ENCODE measurements at places on chromosomes 4 and X. TPM values are rescaled to one million over a fixed set of nuclear protein-coding genes. Genes with fewer than 3 reads are reported as not detected.

Gene TMEM164
- 9.4 TPM for polyA plus RNA-seq

Gene PHOX2B
- not detected for polyA plus RNA-seq

Gene LUZP4
- not detected for polyA plus RNA-seq

Gene RAB40AL
- polyA plus RNA-seq, result 0.45 TPM

- H3K36me3 ChIP-seq, result no peaks in the 10 kb centered on the region
- DNase-seq, result no peak
- H3K4me3 ChIP-seq, result no peak overlapping the region
- H3K27me3 ChIP-seq, result no peaks in the 10 kb centered on the region
- no peak overlapping the region for H3K27ac ChIP-seq
Measured at GRCh38 chr4:1674682-1675081, 9.4 kb downstream of the FAM53A start.

DNA sequence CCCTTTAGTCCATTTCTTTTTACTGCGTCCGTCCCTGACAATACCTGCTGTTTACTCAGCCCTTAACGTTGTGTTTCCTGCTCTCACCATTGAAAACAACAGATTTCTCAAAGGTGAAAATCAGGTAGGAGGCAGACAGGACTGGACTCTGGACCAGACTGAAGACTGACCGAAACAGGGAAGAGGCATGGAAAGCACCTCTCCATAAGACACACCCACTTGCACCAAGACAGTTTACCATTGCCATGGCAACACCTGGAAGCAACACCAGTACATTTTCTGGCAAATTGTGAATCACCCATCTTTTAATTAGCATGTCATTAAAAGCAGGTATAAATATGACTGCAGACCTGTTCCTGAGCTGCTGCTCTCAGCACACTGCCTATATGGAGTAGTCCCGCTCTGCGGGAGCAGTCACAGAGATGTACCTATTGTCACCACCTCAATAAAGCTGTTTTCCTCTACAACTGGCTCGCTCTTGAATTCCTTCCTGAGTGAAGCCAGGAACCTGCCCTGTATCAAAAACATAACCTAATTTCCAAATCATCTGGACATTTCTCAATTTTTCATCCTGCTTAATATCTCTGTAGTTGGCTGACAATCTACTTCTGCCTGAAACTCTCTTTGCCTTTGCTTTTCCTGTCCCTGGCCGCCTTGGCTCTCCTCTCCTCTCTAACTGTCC is 117.0 kb downstream of the RNF150 start:
- no peaks in the 10 kb centered on the region for H3K27me3 ChIP-seq

DNA sequence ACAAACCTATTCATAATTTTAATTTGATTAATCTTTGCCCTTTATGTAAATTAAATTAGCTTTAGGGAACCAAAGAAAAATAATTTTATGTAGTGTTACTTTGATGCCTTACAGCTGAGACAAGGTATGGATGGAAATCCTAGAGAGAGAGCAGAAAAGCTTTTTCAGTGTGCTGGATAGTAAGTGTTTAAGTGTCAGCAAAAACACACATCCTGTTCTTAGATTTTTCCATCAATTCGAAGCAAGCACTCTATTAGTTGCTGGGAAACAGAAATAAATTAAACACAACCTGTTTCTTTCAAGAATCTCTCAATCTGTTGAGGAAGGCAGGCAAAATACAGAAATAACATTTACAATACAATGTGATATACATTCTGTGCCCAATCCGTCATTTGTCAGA is 327.8 kb downstream of the GALNTL6 start:
- no peak for DNase-seq
- H3K4me1 ChIP-seq, result no peaks in the 10 kb centered on the region
- H3K27ac ChIP-seq, result no peak overlapping the region
- H3K36me3 ChIP-seq, result no peaks in the 10 kb centered on the region
- no peak overlapping the region for H3K4me3 ChIP-seq

DNA sequence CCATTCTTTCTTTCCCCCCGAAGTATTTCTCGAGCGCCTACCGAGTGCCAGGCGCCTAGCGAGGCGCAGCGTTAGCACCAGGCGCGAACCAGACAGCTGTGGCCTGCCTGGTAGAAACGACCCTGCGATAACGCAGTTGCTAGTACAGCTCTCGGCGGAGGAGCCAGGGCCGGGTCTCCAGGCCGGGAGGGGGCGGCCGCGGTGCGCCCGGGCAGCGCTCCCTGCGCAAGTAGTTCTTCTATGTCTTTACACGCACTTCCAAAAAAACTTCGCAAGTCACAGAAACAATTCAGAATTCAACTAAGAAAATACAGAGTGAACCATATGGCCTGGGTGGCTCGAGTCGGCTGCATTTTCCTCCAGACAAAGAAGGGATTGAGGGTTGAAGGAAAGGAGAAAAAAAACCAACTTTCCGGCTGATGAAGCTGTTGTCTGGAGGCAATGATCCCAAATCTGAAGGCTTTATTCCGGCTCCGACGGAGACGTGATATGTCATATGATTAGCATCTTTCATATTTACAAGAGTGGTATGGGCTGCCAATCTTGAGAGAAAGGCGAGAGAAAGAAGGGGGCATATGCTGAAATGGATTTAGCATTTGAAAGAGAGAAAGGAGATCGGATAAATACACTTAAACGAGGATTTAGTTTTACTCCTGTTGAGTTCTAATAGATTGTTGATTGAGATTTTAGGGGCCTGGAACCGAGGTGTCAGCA is 7.2 kb upstream of the NEUROG2 start:
- peaks cover 39% of the 10 kb centered on the region for H3K4me1 ChIP-seq
- no peak overlapping the region for H3K27ac ChIP-seq
- peak; percentile 71 for DNase-seq
- no peaks in the 10 kb centered on the region for H3K36me3 ChIP-seq

DNA sequence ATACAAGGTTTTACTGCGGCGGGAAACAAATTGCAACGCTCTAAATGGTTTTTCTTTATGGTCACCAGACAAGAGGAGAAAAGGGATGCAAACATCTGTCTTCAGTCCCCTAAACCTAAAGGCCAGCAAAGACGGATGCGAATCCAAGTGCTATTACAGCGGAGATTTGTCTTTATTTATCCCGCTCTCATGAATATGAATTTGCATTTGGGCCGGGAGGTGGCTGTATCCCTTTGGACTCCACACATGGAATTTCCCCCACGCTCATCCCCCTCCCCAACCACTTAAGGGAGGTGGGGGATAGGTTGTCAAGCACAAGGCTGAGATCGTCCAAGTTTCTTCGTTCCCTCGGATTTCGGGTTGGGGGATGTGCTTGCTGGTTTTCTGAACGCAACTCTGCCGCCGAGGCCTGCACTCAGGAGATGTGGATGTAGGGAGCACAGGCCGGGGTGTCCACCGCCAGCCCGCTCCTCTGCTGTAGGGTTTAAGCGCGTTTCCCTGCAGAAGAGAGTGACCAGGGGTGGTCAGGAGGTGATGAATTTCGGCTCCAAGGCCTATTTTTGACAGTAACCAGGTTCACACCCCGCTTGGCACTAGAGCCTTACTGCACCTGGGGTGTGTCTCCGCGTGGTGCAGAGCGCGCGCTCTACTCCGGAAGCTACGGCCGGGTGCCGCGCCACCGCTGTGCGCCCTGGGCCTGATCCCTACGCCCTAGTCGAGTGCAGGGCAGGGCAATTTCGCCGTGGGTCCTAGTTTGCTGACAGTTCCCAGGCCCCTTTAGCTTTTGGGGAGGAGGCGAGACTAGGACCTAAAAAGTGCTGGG is 2.3 kb upstream of the PHOX2B start:
- no peaks in the 10 kb centered on the region for H3K4me1 ChIP-seq
- peaks cover 55% of the 10 kb centered on the region for H3K27me3 ChIP-seq
- no peak for DNase-seq
- no peak overlapping the region for H3K4me3 ChIP-seq
- no peak overlapping the region for H3K27ac ChIP-seq

DNA sequence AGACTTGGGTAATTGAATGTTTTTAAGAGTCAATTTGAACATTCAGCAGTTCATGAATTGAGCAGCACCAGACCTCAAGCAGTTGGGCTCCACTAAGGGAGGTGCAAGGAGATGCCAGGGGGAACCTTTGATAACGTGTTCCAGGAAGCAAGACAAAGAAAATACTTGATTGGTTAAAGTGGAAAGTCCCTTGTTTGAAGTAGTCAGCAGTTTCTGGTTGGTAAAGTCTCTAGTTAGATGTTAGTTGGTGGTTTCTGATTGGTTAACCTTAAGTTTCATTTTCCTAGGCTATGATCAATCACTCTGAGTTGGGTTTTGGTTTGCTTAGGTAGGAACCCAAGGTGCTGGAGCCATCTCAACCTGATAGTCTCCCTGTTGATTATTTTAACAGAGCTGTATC is 4.0 kb downstream of the HERC6 start:
- H3K36me3 ChIP-seq, result peaks cover 4% of the 10 kb centered on the region
- peaks cover 10% of the 10 kb centered on the region for H3K4me1 ChIP-seq
- H3K27me3 ChIP-seq, result no peaks in the 10 kb centered on the region
- DNase-seq, result peak; percentile 41
- no peak overlapping the region for H3K4me3 ChIP-seq
- H3K27ac ChIP-seq, result peak overlapping the region; percentile 49

DNA sequence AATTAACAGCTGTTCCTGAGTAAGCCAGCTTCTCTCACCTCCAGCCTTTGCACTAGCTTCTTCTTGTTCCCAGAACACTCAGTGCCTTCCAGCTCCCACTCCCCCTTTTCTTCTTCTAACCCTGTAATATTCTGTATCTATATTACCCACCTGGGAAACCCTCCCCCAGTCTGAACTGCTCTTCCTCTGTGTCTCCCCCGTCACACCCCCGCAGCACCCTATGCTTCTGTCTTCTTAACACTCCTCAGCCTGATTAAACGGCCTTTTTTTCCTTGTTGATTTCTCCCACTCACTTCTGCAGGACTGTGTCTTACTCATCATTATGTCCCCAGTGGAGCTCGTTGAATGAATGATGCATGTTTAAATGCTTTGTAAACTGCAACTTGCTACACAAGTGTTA is 9.0 kb upstream of the LONRF3 start:
- DNase-seq, result no peak
- no peak overlapping the region for H3K4me3 ChIP-seq
- no peaks in the 10 kb centered on the region for H3K4me1 ChIP-seq
- no peaks in the 10 kb centered on the region for H3K36me3 ChIP-seq
- H3K27ac ChIP-seq, result no peak overlapping the region

- no peak for DNase-seq
- H3K27me3 ChIP-seq, result no peaks in the 10 kb centered on the region
- no peak overlapping the region for H3K4me3 ChIP-seq
- no peaks in the 10 kb centered on the region for H3K36me3 ChIP-seq
- H3K4me1 ChIP-seq, result peaks cover 10% of the 10 kb centered on the region
- H3K27ac ChIP-seq, result no peak overlapping the region
Measured at GRCh38 chrX:110086162-110086915, 83.4 kb downstream of the TMEM164 start.

DNA sequence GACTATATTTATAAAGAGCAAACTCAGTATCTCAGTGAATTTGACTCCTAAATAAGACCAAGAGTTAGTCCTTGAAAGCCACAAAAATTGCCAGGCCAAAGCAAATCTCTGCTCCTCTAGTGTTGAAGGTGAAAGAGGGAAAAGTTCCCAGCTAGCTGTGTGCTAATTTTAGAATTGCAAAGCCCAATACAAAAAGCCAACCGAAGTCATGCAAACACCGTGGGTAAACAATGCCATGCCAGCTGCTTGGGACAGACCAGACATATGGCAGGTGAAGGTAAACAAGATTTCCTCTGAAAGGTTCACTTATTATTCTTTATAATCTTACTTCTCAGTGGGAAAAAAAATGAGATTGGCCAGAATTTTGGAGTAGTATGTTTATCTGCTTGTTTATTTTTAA is 80.5 kb upstream of the LNX1 start:
- no peak overlapping the region for H3K27ac ChIP-seq
- H3K27me3 ChIP-seq, result peaks cover 6% of the 10 kb centered on the region
- H3K4me1 ChIP-seq, result no peaks in the 10 kb centered on the region

DNA sequence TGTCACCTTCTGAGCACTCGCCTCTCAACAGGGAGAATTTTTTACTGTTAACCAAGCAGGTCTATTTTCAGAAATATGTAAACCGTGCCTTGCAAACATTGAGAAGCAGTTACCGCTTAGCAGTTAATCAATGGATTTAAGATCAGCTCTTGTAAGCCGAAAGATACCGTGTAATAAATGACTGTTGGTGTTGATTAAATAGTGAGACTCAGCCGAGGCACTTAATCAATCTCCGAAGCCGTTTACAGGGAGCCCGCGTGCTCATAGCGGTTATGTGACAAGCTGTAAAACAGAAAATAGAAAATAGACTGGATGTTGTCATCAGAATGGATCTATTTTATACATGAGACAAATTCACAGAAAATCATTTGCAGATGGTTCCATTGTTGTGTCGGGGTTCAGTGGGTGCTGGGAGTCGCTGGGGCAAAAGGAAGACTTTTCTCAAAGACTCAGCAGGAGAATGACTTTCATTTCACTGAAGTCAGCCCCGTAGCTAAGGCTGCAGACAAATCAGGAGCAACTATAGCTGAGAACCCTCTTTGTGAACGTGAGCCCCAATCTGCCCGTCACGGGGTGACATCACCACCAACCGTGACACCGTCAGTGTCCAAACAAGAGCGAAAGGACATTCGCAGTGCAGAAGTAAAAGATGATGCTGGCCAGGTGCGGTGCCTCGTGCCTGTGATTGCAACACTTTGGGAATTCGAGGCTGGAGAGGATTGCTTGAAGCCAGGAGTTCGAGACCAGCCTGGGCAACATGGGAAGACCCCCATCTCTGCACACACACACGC is 275.3 kb downstream of the CRLF2 start:
- no peak overlapping the region for H3K27ac ChIP-seq
- no peak for DNase-seq
- no peak overlapping the region for H3K4me3 ChIP-seq
- H3K4me1 ChIP-seq, result no peaks in the 10 kb centered on the region
- H3K27me3 ChIP-seq, result no peaks in the 10 kb centered on the region

GRCh38 chrX:14476205-14476604 is 53.1 kb upstream of the GLRA2 start:
- no peak overlapping the region for H3K4me3 ChIP-seq
- no peaks in the 10 kb centered on the region for H3K27me3 ChIP-seq
- DNase-seq, result no peak
- H3K36me3 ChIP-seq, result no peaks in the 10 kb centered on the region

GRCh38 chr4:48445704-48446103 is 37.4 kb upstream of the SLC10A4 start:
- H3K27ac ChIP-seq, result no peak overlapping the region
- H3K4me3 ChIP-seq, result no peak overlapping the region
- peak; percentile 11 for DNase-seq
- H3K27me3 ChIP-seq, result no peaks in the 10 kb centered on the region

DNA sequence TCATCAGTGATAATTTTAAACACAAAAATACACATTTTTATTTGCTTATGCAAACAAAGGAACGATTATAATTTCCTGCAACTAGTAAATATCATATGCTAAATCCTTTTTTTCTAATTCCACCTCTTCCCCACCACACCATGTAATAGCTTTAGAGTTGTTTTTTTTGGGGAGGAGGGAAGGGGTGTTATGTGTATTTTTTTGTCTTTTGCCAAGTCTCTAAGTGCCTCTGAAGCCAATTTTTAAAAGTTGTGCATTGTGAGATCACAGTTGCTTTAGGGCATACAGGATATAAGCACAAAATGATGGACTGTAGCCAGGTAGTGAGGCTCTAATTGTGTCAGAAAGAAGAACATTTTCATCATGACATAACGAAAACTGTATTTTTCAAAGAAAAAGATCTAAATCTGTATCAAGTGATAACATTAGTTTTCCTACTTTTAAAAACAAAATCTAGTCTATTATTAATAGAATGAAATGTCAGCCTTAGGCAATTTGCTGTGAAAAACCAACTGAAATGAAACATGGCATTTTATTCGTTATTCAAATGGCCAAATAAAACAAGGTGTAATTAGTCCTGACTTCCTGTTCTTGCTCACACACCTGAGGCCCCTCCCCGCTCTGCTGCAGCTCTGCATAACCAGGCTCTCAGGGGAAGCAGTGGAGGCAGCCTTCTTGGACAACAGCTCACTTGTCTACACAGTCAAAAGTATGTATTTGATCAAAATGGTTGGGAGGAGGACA is 157.4 kb downstream of the PALLD start:
- no peak for DNase-seq
- no peaks in the 10 kb centered on the region for H3K36me3 ChIP-seq
- no peak overlapping the region for H3K4me3 ChIP-seq
- H3K4me1 ChIP-seq, result no peaks in the 10 kb centered on the region
